Suprapubic skin (tissue), 4 donors: ENCODE measurements at places on chromosomes 7 and 10. TPM values are rescaled to one million over a fixed set of nuclear protein-coding genes. Genes with fewer than 3 reads are reported as not detected.

DNA sequence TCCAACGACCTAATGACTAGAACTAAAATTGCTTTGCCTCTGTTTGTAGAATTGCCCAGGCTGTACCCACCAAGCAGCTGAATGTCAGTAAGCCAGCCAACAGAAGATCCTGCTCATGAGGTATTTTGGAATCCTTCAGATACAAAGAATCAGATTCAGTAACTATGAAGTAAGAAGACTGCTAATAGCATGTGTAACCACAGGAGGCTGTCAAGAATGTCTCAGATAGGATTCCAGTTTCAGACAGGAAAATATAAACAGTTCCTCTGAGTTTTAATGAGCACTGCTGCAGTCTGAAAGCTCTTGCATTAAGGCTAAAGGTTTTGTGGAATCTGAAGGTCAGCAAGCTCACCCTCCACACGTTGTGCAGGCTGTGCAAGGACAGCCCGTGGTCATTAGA lies 112.6 kb upstream of the ADAM12 start:
- no peaks in the 10 kb centered on the region for H3K4me1 ChIP-seq
- no peaks in the 10 kb centered on the region for H3K36me3 ChIP-seq

DNA sequence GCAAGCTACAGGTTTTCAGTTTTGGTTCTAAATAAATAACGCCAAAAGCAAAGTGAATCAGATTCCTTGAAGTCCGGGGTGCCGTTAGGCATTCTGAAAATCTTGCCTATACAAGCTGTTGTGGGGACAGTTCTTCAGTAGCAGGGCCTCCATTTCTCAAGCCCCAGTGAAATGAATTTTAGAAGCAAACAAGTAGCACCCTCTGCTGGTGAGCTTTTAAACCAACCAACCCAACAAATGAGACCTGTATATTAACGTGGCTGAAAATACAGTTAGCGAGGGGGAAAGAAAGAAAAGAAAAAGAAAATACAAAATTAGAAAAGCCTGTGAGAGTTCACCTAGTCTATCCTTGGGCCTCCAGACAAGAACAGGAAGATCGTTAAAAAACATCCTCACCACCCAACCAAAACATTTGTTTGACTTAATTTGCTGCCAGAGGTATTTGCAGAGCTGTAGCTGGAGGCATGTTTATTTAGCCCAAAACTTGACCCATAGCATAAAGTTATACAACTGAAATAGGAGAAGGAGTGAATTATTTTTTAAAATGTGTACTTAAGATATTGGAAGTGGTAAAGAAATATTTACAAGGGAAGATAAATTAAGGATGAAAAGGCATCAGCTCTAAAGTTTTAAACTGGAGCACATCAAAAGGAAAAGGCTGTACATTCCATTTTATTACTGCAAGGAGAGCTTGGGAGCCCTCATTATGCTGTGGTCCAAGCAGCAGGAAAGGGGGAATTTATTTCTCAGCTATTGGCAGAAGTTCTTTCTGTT lies 98.9 kb downstream of the DYNC1I1 start:
- no peak overlapping the region for H3K4me3 ChIP-seq
- no peaks in the 10 kb centered on the region for H3K4me1 ChIP-seq
- H3K27me3 ChIP-seq, result no peaks in the 10 kb centered on the region
- no peak overlapping the region for H3K27ac ChIP-seq
- no peak for DNase-seq

DNA sequence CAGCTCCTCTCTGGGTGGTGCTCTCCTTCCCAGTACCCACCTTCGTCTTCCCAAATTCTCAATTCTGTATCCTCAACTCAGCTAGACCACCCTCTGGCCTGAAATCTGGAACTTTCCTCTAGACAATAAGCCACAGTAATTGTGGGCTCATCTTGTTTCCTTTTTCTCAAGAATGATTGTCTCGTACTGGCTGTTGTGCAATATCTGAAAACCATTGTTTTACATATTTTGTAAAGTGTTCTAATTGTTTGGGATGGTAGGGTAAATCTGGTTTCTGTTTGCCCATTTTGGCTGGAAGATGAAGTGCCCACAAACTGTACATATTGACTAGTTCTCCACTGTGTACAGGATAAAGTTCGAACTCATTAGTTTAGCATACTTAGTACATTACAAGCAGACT lies 11.3 kb upstream of the NOBOX start:
- H3K36me3 ChIP-seq, result no peaks in the 10 kb centered on the region
- H3K27ac ChIP-seq, result no peak overlapping the region
- H3K4me3 ChIP-seq, result no peak overlapping the region
- H3K27me3 ChIP-seq, result no peaks in the 10 kb centered on the region
- DNase-seq, result no peak
- H3K4me1 ChIP-seq, result peaks cover 14% of the 10 kb centered on the region

DNA sequence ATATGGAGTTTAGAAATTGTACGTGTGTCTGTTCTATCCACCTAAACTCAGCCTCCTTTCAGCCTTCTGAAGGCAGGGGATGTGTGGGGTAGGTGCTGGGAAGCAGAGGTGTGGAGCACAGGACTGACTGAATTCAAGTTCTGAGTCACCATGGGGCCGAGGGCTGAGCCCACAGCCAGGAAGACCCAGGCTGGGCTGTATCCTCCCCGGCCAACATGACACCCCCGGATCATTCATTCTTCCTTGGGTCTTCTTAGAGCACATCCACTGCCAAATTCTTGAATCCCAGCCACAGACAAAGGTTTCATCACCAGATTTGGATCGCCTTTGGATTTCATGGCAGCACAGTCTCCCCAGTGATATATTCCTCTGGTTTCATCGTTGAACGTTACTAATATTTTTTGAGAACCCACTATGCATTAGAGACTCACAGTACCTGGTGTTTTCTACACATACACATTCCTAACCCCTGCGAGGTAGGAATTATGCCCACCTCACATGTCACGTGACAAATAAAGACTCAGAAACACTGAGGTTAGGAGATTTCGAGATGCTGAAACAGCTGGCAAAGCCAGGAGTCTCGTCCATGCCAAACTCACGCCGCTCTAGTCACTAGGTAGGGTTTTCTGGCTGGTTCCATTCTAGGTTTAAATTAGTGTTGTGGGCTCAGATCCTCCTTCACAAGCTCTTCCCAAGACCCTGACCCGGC lies 26.9 kb downstream of the CCDC3 start:
- H3K27me3 ChIP-seq, result no peaks in the 10 kb centered on the region
- DNase-seq, result peak; percentile 45
- peaks cover 5% of the 10 kb centered on the region for H3K4me1 ChIP-seq
- H3K36me3 ChIP-seq, result no peaks in the 10 kb centered on the region
- H3K27ac ChIP-seq, result no peak overlapping the region
- no peak overlapping the region for H3K4me3 ChIP-seq

DNA sequence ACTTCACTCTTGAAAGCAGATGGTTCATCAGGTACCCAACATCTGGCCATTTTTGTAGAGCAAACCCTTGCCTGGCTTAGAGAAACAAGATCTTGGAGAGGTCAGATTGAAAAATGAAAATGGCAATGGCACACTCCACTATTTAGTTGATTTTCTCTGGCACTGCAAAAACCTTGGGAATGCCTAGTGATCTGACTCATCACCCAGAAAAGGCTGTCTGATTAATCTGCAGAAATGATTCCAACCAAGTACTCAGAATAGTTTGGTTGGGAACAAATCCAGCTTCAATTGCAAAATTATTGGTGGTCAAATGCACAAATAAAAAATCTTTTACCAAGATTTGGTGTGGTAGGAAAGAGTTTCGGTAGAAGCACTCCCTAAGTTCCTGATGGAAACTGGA lies 351.2 kb downstream of the PHTF2 start:
- peaks cover 3% of the 10 kb centered on the region for H3K4me1 ChIP-seq
- H3K27ac ChIP-seq, result no peak overlapping the region
- no peaks in the 10 kb centered on the region for H3K36me3 ChIP-seq

GRCh38 chr7:64314566-64314965 lies 805 bp downstream of the ZNF736 start:
- peak overlapping the region; percentile 87 for H3K27ac ChIP-seq
- H3K27me3 ChIP-seq, result no peaks in the 10 kb centered on the region
- peak overlapping the region; percentile 86 for H3K4me3 ChIP-seq
- H3K36me3 ChIP-seq, result no peaks in the 10 kb centered on the region

GUSB gene
- total RNA-seq, result 25.8 TPM

DNA sequence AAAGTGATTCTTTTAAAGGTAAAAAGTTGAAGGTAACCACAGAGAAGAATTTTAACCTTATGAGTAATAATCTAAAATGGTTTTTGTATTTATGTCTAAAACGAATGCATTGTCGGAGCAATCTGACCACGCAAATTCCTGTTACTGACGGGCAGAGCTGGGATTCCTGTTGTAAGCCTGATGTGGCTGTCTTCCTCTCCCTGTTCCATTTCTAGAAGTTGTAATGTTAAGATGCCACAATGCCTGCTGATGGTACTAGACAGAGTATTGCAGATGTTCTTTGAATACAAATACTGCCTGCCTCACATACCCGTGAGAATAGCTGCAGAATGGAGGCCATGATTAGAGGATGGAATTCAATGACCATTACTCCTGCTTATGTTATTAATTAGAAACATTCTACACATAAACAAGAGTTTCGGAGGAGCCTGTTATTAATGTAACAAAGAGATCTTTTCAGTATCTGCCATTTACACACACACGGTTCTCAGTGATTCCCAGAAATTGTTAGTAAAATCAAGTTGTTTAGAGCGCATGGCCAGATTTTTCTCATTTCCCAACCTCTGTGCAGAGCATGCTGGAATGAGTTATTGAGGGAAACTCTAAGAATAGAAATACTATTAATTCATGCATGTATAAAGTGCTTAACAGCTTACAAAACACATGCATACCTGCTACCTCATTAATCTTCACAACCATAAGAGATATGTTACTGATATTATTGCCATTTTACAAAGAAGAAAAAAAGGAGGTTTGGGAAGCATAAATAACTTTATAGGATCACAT lies 196.8 kb downstream of the PTN start:
- no peaks in the 10 kb centered on the region for H3K27me3 ChIP-seq
- H3K36me3 ChIP-seq, result no peaks in the 10 kb centered on the region
- H3K27ac ChIP-seq, result no peak overlapping the region
- DNase-seq, result no peak
- H3K4me3 ChIP-seq, result no peak overlapping the region
- no peaks in the 10 kb centered on the region for H3K4me1 ChIP-seq

DNA sequence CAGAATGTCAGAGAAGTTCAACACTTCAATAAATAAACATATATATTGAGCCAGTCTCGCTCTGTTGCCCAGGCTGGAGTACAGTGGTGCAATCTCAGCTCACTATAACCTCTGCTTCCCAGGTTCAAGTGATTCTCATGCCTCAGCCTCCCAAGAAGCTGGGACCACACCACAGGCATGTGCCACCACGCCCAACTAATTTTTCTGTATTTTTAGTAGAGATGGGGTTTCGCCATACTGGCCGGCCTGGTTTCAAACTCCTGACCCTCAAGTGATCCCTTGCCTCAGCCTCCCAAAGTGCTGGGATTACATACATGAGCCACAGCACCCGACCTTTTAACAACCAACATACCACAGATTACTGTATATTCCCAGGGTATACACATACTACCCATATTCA lies 134.2 kb downstream of the JMJD1C start:
- H3K27me3 ChIP-seq, result no peaks in the 10 kb centered on the region
- no peak overlapping the region for H3K4me3 ChIP-seq
- H3K4me1 ChIP-seq, result no peaks in the 10 kb centered on the region
- no peaks in the 10 kb centered on the region for H3K36me3 ChIP-seq
- no peak overlapping the region for H3K27ac ChIP-seq

MBL2 gene
- not detected for total RNA-seq

GRCh38 chr7:136594739-136595144 lies 273.7 kb upstream of the CHRM2 start:
- DNase-seq, result no peak
- H3K4me3 ChIP-seq, result no peak overlapping the region
- no peak overlapping the region for H3K27ac ChIP-seq
- no peaks in the 10 kb centered on the region for H3K36me3 ChIP-seq
- no peaks in the 10 kb centered on the region for H3K4me1 ChIP-seq
- no peaks in the 10 kb centered on the region for H3K27me3 ChIP-seq

TACC2 gene
- 261 TPM for total RNA-seq
